ENCODE measurements at places on chromosomes 7 and 10. TPM values are rescaled to one million over a fixed set of nuclear protein-coding genes. Genes with fewer than 3 reads are reported as not detected.

The ZNF394 gene
- 45.8 TPM for total RNA-seq

The GOLGA7B gene
- total RNA-seq, result 0.08 TPM

The TMEM229A gene
- total RNA-seq, result 0.23 TPM

The METTL27 gene
- total RNA-seq, result 4.4 TPM

The OR9A2 gene
- total RNA-seq, result not detected

The EZH2 gene
- 0.62 TPM for total RNA-seq

The CAMK1D gene
- total RNA-seq, result 15.9 TPM

The ANXA8L1 gene
- total RNA-seq, result 13.7 TPM

The GIMAP2 gene
- 5.1 TPM for total RNA-seq

The HTR5A gene
- total RNA-seq, result not detected

The ARMS2 gene
- not detected for total RNA-seq

The CFAP46 gene
- not detected for total RNA-seq

The CRYGN gene
- not detected for total RNA-seq

The DNAJC2 gene
- total RNA-seq, result 14.5 TPM

The PRF1 gene
- 2.0 TPM for total RNA-seq
